ENCODE measurements at places on chromosomes 3 and 15. TPM values are rescaled to one million over a fixed set of nuclear protein-coding genes. Genes with fewer than 3 reads are reported as not detected.

TIMP4 gene
- total RNA-seq, result 2.8 TPM

ATP2B2 gene
- total RNA-seq, result 0.06 TPM

CDCP1 gene
- total RNA-seq, result 97.0 TPM

DLL4 gene
- 14.0 TPM for total RNA-seq

ROPN1 gene
- total RNA-seq, result 2.0 TPM

DNA sequence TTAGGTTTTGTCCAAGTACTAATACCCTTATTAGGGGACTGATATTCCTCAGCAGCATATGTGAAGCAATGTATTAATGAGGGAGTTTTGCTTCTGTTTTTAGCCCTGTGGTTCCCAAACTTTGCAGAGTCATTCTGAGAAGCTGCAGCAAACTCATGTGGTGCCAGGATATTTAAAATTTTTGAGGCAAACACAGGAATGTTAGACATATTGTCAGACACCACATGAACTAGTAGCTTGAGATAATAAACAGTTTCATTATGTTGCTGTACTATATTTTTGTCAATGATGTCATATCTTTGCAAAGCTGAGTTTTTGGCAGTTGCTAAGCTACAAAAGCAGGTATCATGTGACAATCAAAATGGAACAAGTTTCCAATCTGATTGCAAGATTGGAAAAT lies 36.6 kb downstream of the ATP6V1A start:
- no peak for DNase-seq

DNA sequence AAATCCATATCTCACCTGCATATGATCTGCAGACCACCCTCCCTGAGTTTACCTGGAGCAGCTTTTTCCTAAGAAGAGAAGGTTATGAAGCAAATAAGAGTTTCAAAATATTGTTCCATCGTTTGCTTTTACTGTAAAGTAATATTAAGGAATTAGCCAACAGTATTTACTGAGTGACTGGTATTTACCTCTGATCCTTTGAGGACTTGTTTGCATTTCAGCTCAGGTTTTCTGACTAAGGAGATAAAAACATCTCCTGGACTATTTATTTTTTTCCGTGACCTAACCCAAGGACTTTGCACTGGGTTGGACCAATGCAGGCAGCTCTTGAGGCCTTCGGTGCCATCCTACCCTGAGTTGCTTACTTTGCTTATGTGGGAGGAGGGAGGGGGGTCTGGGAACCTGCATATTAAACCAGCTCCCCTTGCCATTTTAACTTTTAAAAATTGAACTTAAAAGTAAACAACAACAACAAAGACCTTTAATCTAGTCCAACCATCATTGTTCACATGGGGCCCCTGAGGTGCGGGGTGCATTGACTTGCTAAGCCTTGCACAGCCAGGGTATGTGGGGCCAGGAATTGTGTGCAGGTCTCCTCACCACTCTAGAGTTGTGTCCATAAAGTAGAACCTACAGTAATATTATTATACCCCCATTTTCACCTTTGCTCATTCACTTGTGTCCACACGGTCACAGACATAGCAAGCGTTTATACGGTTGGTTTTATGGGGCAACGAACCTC lies 39.3 kb downstream of the TRAK1 start:
- DNase-seq, result peak; percentile 77

- DNase-seq, result no peak
These were observed 497 bp upstream of the RPLP1 start for GRCh38 chr15:69451951-69452691.

GRCh38 chr3:195403244-195403643 lies 39.6 kb downstream of the ACAP2 start:
- no peak for DNase-seq

DNA sequence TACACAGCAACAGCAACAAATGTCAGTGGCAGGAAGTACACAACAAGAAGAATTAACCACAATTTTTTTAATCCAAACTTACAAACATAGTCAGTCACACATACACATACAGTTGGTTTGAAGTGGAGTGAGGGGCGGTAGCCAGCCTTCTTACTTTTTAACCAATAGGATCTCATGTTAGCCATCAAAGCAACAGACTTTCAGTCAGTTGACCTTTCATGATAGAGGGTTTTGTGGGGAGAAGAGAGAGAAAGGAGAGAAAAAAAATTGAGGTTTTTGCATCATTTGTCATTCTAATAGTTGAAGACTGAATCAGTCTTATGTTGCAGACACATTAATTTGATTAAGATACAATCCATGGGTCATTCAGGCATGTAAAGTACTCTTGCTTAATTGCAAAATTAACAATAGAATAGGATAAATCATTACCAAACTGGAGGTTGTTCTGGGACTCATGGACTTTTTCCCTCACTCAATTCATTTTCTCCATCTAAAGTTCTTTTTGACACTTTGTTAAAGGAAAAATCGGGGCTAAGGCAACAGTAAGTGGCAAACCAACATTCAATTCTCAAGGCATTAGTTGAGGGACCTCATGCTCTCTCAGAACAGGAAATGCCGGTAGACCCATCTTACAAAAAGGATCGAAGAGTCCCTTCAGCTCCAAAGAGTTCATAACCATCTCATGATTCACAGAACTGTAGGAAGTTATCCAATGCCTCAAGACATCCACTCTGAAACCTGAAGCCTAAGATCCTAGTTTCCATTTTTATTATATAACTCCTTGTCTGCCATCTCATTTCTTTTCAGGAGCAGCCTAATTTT lies 159.5 kb upstream of the LPP start:
- no peak for DNase-seq

DNA sequence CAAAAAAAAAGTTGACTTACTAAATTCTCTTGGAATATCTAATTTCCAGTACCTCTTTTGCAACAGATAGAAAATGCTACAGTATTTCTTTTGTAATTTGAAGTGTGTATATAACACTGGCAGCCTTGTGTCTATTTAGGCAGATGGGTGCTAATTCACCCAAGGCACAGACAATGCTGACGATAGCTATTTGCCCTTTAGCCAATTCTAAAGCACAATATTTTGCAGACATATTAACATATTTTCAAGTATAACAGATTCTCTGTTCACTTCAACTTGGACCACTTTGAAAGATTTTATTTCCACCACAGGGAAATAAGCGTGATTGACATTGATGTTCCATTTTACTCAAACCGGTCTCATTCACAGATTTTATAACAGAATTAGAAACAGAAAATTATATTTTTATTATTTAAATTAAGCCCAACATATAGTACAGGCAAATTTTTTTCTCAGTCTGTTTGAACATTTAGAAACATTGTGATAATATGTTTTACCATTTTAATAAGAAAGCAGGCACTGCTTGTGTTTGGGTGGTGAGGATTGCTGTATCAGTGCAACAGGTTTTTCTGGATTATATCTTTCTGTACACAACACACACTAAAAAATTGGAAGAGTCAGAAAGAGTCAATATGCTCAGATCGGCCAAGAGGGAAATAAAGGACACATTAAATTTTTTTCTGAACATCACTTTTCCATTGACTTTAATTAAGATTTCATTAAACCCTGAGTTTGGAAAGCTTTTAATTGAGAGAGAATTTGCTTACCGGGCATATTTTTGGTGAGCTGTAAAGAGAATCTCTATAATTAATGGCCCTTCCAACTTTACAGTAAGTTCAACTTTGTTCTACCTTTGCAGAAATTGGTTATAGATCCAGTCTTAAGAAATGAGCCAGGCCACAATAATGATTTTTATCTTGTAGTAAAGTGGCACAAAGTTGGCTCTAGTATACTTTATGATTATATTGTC lies 327.3 kb upstream of the NR2F2 start:
- DNase-seq, result no peak

GRCh38 chr3:89613241-89613640 lies 505.8 kb downstream of the EPHA3 start:
- DNase-seq, result no peak

DNA sequence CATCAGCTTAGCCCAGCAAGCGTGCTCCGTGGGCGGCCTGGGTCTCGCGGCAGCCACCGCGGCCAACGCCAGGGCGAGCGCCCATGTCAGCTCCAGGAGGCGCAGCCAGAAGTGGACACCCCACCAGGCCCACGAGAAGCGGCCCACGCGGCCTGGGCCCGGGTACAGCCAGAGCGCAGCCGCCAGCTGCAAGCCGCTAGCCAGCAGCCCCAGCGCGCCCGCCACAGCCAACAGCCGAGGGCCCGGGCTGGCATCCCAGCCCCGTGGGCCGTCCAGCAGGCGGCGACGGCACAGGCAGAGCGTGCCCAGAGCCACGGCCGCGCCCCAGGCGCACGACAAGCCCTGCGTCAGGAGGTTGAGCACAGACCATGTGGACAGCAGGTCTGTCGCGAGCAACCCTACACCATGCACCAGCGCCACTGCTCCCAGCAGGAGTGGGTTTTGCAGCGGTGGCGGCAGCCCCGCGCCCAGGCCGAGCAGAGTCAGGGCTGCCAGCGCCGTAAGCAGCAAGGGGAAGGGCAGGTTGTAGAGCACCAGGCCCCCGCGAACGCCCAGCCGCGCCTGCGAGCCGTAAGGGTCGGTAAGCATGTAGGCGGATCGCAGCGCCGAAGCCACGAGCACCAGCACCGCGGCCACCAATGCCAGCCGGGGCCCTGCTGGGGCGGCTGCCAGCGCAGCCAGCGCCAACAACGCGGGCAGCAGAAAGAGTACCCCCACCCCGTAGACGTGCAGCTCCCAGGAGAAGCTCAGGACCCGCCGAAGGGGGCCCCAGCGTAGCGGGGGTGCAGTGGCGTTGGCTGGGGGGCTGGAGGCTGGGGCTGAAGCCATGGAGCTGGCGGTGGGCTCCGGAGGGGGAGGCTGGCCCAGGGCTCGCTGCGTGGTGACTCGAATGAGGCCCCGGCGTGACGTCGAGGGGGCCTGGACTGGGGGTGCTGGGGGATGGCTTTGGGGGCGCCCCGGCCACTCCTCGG lies 4.9 kb downstream of the PRRT3 start:
- DNase-seq, result peak; percentile 85

DNA sequence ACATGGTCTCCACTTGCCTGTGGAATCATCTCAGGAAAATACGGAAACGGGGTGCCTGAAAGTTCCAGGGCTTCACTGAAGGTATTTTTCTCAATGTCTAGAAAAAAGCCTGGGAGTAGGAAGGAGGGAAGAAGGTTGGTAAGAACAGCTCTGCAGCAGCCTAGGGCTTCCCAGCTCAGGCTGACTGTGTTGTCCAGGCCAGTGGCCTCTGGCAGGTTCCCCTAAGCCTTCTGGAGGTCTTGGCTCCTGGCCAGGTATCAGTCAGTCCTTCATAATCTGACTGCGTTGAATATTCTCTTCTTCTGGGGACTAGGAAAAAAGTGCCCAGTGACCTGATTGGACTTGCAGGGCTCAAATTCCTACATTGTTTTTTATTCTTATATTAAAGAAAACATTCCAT lies 38.6 kb downstream of the SSR3 start:
- no peak for DNase-seq
